ENCODE measurements at places on chromosomes 6 and 20. TPM values are rescaled to one million over a fixed set of nuclear protein-coding genes. Genes with fewer than 3 reads are reported as not detected.
A peak's percentile ranks its signal among the peaks of the same experiment; 100 is the strongest.

DNA sequence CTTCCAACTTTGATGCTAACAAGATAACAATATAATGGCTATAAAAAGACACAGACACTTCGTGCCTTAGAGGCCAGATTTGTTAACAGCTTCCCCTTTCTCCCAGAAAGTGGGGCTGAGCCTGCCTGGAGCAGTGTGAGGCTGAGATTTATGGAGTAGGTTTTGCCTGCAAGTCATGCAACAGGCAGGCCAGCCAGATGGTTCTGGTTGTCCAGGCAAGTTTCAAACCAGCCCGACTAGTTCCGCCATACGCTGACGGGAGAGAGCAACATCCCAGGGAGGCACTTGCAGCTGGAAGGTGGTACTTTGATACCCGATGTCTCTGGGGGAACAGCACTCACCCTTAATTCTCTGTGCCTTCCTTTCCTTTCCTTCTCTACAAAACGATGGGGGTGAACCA is 81.3 kb upstream of the NAA20 start:
- DNase-seq, result no peak

PLA2G7 gene
- polyA plus RNA-seq, result 2.6 TPM

RAET1E gene
- polyA plus RNA-seq, result 0.37 TPM

DNA sequence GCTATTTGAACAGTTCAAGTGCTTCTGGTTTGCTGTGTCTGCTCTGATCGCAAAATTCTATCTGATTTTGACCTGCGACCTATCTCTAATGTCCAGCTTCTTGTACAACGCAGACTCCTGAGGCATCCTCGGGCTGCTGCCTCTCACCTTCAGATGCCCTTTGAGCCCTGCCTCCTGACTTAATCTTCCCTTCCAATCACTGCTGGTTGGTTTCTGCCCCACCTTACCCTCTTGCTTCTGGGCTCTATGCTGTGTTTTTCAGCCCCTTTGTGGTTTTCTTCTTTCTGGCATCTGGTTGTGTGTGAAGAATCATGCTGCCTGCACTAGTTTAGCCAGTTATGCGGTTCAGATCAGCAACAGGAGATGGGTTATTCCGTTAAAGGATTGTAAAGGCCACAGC is 131.2 kb upstream of the THEMIS start:
- DNase-seq, result no peak

GRCh38 chr20:37600486-37600885 is 72.8 kb upstream of the BLCAP start:
- no peak for DNase-seq

DNA sequence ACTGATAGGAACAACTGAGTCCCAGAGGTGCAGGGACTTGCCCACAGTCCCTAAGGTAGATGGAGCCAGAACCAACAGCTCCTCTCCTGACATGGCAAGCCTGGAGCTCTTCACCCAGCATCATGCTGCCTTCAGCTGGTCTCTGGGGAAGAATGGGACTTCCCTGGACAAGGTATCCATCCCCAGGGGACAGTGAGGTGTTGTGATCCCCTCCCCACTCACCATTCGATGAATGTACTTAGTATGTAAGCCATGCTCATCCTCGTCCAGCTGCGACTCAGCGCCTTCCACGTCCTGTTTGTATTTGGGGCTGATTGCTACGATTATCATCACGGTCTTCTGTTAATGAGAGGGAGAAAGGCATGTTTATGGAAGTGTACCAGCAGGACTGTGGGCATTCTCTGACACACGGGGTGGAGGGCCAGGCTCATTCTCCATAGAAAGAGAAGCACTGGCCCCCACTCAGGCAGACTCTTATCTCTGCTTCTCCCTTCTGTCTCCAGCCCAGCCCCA is 39.4 kb downstream of the TRAF3IP2 start:
- no peak for DNase-seq

DNA sequence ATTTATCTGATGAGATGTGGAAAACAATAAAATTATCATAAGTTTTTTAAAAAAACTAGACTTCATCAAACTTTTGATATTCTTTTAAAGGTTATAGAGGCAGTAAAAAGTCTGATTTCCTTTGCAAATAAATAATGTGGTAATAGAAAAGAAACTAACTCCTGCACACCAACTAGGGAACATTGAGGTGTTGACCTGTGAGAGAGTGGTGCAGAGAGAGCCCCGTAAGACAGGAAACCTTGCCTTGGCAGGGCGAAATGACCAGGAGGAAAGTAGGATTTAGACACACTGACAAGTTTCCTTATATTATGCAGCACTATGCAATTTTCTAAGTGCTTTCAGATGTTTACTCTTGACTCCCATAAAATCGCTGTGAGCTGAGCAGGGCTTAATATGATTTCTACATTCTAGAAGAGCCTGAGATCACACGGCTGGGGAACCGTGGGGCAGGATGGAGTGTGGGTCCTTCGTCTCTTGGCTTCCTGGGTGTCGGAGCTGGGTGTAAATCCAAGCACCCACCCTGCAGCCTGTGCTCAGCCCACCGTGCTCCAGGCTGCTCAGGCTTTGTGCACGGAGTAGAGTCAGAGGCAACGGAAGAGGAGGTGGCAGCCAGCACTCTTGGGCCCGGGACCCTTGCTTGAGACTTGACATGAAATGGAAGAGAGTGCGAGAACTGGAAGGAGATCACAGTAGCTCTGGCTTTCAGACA is 61.3 kb upstream of the FOXQ1 start:
- DNase-seq, result no peak

- DNase-seq, result no peak
These were observed 11.6 kb upstream of the MTG2 start for GRCh38 chr20:62171245-62171644.

MYB gene
- 5.7 TPM for polyA plus RNA-seq

GRCh38 chr6:160084198-160084776 is 37.3 kb upstream of the SLC22A1 start:
- DNase-seq, result no peak

- no peak for DNase-seq
These were observed 806 bp downstream of the HLA-DOB start for GRCh38 chr6:32815996-32816395.

DNA sequence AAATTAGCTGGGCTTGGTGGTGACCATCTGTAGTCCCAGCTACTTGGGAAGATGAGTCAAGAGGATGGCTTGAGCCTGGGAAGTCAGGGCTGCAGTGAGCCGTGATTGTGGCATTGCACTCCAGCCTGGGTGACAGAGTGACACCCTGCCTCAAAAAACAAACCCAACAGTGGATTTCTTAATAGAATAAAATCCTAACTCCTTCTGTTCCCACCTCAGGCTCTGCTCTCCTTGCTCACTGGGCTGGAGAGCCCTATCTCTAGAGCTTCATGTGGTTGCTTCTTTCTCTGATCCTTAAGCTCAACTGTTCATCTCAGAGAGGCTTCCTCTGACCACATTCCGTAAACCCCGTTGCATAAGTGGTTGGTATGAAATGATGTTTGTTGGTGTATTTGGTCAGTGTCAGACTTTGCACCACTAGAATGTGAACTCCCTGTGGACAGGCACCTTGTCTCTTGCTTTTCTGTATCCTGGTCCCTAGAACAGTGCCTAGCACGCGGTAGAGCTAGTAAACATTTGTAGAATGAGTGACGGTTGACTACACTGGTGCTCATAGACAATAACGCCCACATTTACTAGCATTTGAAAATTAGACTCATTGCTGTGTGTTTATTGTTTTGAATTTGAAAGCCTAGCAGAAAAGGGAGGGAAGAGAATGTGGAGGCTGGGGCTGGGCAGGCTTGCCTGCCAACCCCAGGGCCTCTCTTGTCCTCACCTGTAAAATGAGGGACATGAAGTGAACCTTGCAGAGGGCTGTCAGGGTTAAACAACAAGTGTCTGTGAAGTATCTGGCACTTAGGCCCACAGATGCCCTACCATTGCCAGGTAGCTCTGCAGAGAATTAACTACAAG is 4.2 kb downstream of the MAPRE1 start:
- no peak for DNase-seq

DNA sequence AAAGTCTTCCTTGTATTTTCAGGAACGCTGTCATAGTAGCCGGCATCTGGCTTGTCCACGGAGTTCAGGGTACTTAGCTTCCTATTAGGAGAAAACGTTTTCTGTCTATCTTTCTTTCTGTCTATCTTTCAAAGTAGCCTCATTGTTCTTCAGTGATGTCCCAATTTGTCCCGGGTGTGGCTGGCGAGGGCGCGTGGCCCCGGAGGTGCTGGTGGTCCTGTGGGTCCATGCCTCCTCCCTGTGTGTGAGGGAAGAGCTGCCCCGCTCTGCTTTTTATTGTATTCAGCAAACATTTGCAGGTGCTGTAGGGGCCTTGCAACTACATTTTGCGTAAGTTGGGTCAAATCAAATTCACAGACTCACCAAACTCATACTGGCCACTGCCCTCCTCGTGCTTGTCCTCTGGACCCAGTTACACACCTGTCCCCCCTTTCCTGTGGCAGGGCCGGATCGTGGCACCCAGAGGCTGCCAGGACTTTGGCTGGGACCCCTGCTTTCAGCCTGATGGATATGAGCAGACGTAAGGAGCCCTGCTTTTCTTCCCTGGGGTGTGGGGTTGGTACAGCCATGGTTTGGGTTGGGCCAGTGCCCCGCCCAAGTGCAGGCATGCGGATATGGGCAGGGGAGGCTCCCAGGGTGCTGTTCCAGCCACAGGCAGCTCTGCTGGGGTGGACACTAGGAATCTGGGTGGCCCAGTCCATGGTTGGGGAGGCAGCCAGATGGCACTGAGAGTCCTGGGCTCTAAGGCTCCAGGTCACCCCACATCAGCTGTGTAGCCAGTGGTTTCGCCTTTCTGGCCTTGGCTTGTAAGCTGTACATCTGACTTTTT is 12.3 kb downstream of the ITPA start:
- no peak for DNase-seq

DNA sequence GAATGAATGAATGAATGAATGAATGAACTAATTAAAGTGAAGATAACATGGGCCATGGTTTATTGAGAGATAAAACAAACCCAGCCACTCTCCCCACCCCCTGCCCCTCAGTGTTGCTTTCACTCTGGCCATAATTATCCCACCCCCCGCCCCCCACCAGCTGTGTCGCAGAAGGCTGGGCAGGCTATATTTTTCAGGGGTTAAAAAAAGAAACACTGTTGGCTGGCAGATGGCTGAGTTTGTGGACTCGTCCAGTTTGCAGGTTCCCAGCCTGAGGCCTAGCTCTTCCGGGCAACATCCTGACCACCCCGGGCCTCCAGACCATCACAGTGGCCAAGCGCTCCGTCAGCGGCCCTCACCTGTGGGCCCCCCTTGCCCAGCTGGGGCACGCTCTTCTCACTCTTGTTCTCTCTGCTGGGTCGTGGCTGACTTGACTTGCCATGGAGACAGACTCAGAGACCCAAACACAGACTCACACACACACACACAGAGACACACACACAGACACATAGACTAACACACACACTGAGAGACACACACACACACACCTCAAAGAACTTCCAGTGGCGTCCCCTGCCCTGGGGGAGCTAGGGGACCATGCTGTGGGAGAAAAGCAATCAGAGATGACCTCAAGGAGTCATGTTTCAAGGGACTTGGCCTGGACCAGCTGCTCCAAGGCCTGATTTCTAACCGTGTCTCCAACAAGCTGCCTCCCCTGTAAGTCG is 2.2 kb upstream of the GRM4 start:
- DNase-seq, result no peak

GRCh38 chr6:111471958-111472357 is 11.1 kb downstream of the REV3L start:
- no peak for DNase-seq

RAET1G gene
- 1.4 TPM for polyA plus RNA-seq

GRCh38 chr6:31815025-31815838 is at the start of the genes HSPA1A and HSPA1L:
TSS of gene HSPA1A (plus strand) at chr6:31815543. CDS start at chr6:31815757, 214 bp downstream.
TSS of gene HSPA1L (minus strand) at chr6:31815283. CDS start at chr6:31811972, 3,311 bp downstream.
- DNase-seq, result peak; percentile 97

ANGPT4 gene
- polyA plus RNA-seq, result 0.22 TPM

BPIFA1 gene
- polyA plus RNA-seq, result not detected

GRCh38 chr20:49501917-49502316 is 19.4 kb upstream of the KCNB1 start:
- DNase-seq, result no peak

CPXM1 gene
- polyA plus RNA-seq, result 224 TPM

- DNase-seq, result no peak
These were observed 55.2 kb downstream of the TIAM2 start for GRCh38 chr6:155050311-155050710.

ELOVL5 gene
- 84.0 TPM for polyA plus RNA-seq

GRCh38 chr20:43040427-43040826 is 149.3 kb downstream of the PTPRT start:
- DNase-seq, result peak; percentile 66

DNA sequence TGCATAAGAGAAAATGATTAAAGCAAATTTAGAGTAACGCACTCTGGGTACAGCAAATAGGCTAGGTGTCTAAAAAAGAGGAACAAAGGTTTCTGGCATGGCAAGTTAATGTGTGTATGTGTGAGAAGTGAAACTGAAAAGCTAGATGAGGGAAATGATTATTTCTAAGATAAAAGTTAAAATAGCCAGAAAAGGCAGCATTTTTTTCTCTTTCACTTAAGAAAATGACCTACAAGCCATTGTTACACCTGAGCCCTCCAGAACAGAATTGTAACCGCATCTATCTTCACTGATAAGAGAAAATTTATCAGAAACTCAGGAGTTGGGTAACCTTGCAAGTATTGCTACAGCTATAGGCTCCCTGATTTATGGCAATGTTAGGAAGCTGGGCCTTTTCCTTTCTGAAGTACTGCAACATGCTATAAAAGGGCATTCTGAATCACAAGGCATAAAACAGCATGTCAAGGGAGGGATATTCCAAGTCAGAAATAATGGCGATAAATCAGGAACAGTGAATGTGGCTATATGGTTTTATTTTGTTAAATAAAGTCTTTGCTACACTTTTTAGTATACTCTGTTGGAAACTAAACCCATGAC is 395.3 kb downstream of the TBC1D32 start:
- no peak for DNase-seq

GRCh38 chr6:31114970-31115849 is 610 bp downstream of the PSORS1C1 start:
- DNase-seq, result no peak

Measured in left kidney (tissue), 8 donors.